ENCODE measurements at places on chromosomes 16 and 17. TPM values are rescaled to one million over a fixed set of nuclear protein-coding genes. Genes with fewer than 3 reads are reported as not detected.

The DRC3 gene
- 3.6 TPM for total RNA-seq

The MYH8 gene
- total RNA-seq, result not detected

DNA sequence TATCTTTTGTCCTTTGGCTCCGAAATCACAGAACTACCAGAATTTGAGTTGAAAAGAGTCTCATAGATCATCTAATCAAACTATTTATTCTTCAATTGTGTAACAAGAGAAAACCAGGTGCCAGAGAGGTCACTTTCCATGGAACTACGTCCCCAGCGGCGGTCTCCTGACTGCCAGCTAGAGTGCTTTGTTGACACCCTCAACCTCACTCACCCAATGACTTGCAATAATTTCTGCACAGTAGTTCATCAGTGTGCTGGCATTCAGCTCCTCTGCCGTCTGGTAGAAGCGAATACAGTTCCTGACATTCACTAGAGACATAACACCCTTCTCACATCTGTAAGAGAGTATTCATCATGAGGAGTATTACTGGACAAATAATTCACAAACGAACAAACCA, 54.2 kb downstream of the ANKFY1 start:
- no peak for DNase-seq

DNA sequence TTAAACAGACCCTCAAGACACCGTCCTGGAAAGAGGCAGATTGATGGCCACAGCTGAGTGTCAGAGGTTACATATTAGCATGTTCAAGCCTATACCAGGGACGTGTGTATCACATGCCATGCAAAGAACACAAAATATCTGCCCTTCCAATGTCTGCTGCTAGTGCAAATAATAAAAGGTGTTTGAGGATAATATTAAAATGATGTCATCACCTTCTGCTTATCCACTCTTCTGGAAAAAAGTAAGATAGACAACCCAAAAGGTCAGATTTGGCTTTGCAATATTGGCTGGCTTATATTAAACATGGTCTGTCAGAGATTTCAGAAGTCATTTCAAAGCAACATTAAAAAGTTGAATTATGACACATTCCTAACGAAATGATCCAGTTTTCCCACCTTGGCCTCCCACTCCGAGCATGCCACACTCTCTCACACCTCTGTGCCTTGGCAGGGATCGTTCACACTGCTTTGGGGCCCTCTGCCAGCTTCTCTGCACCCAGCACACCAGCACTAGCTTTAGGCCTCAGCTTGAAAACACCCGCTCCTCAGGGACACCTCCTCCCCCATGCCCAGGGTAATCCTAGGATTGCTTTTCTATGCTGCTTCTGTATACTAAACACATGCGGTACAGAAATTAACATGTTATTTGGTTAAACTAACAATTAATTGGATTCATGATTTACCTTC, 248.2 kb downstream of the NTN1 start:
- no peak for DNase-seq

DNA sequence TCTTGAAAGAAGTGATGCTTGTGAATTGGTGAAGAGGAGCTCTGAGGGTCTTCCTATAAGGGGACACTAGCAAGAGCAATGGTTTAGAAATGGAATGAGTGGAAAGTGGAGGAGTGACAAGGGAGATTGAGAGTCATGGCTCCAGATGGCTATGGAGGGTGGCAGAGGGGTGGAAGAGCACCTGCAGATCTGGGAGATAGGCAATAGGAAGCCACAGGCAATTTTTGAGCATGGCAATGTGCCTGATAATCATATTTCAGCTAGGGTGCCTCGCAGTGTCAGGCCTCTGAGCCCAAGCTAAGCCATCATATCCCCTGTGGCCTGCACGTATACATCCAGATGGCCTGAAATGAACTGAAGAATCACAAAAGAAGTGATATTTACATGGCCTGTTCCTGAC, 21.5 kb downstream of the RGS9 start:
- DNase-seq, result no peak

DNA sequence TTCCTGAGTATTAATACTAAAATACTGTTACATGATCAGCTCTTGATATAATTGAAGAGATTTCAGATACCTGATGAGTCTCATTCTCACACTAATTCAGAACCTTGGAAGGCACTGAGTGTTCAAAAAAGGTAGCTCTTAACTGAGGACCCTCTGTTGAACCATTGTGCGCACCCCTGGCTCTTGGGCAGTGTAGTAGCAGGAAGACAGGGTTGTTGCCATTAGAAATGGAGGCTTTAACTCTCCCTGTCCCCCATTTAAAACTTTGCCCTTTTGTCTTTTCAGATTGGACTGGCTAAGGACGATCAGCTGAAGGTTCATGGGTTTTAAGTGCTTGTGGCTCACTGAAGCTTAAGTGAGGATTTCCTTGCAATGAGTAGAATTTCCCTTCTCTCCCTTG, 1.8 kb downstream of the EIF1 start:
- no peak for DNase-seq

GRCh38 chr16:57862698-57863433, 60.6 kb upstream of the KIFC3 start:
- no peak for DNase-seq

DNA sequence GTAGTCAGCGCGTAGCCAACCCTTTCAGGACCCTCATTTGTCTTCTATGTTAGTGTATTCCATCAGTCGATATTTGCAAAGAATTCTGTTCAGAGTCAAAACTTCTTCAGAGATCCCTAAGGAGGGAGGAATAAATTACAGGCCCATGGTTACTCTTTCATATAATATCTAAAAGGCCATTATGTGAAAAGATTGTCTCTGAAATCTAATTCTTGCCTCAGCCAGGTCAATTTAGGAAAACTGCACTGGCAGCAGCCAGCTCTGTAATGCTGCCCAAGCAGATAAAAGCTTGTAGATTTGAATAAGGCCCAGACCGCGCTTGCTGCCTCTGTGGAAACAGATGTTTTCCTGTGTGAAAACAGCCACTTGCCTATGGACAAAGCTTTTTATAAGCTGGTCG, 379.8 kb downstream of the CNTNAP4 start:
- no peak for DNase-seq

DNA sequence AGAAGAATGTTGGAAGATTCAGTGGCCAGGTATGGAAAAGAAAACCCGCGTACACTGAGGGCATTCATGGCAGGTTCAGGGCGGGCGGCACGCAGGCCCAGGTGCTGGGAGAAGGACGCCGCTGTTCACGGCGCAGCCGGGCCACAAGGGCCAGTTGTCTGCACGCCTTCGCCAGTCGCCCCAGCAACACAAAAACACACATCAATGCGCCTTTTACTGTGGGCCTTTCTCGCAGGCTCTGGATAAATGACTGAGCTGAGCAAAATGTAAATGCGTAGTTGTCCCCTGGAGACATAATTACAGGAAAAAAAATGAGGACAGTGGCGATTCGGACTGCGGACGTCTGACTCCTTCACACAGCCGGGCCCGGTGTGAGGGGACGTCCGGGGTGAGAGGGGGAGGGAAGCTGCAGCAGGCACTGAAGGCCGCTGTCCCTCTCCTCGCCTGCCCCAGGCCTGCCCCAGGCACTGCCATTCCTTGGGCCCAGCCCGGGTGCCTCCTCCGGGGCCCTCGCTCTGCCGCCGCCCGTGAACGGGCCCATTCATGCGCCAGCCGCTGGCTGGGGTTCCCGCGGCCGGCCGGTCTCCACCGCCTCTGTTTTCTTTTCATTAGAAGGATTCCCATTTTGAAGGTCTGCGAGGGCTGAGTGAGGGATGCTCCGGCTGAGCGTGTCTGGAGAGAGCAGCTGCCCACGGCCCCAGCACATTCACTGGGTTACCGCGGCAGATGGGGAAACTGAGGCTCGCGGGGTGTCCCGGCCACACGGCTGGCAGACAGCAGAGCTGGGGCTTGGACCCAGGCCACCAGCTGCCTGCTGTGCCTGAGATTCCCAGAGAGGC, 6.5 kb upstream of the ZNF469 start:
- no peak for DNase-seq

DNA sequence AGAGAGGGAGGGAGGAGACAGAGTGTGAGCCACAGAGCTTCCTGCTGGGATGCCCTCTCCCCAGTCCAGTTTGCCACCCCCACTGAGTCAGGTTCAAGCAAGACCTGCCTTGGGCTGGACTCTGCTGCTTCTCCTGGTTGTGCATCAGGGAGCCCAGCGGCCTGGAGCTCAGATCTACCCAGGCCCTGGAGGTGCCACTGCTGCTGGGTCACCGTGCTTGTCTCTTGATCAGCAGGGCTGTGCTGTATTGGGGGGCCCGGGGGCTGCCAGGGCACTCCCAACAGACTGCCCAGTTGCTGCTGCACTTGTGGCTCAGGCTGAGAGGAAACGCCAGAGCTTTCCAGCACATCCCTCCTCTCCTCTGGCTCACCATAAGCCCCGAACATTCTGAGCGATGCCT, 8.9 kb downstream of the TLE7 start:
- no peak for DNase-seq

DNA sequence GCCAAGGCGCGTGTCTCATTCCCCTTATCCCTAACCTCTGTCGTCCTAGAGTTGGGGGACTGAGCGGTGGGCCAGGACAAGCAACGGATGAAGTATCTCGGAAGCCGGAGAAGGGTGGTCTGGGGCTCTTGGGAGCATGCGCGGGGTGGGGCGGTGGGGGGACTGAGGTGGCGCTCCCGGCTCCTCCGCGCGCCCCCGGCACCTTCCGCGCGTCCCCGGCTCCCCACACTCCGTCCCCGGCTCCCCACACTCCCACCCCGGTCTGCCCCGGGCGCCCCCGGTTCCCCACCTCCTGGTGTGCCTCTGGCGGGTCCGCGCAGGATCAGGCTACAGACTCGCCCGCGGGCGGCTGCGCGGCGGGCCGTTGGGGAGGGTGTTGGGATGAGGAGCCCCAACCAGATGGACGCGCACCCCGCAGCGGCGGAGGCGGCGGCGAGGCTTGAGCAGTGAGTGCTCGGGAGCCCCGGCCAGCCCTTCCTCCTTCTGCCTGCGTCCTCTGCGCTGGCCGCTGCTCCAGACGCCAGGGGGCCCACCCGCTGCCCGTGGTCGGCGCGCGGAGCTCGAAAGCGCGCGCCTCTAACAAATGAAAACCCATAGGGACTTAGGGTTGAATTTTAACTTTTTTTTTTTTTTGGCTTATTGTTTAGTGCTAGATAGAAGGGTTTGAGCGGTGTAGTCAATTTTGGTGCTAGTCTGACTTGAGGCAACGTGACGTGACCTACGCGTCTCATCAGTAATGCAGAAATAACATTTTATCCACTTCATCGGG, 5.6 kb upstream of the CRYM start:
- DNase-seq, result no peak

DNA sequence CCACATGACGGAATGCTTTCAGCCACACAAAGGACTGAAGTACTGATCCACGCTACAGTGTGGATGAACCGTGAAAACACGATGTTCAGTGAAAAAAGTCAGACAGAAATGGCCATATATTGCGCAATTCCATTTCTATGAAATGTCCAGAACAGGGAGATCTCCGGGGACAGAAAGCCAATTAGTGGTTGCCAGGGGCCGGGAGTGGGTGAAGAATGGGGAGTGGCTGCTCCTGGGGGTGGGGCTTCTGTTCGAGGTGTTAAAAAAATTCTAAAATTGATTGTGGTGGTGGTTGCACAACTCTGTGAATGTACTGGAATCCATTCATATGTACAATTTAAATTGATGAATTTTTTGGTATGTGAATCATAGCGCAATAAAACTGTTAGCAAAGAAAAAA, 154.8 kb upstream of the HSBP1 start:
- DNase-seq, result no peak

DNA sequence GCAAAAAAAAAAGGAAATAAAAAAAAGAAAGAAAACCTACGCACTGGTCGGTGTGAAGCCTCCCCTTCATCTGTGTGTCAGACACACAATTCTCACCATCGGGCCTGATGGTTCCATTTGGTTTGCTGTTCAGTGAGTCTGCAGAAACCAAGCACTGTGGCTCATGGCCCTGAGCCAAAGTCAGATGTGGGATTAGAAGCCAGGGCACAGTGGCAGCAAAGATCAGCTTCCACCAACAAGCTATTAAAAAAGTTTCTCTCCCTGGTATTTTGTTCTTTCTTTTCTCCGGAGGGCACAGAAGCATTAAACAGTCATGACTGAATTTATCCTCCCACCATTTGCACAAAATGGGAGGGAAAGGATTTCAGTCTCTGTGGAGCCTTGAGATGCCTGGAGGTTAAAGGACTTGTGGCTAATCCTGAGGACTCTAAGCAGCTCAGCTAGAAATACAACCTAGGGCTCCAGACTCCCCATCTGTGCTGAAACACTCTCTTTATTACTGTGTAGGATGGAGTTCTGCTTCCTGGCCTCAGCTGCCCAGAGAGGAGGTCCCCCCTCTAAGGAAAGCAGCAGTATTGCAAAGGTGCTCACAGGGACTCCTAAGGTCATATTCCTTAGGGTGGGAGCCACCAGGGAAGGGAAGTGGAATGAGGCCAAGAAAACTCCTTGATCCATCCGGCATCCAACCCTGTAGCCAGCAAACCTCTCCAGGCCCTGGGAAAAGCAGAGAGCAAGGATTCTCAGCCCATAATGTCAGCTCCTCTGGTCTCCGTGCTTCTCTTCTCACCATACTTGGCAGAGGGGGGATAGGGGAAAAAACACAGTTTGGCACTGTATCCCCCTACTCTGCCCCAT, 28.2 kb downstream of the SLC39A11 start:
- no peak for DNase-seq

DNA sequence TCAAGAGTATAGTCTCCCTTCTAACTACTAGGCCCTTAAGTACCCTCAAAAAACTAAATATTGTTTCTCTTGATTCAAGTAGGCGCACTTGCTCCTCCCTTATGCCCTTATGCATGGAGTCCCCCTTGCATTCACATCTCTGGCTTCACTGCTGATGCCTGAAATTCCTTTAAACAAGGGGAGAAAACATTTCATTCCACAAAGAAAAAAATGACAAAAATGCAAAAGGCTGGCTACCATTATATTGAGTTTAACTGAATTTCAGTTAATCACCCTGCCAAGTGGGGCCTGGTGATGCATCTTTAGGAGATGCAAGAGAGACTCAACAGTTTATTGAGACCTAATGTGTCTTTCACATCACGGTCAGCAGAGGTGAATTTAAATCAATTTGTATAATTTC, 35.6 kb downstream of the CRLF3 start:
- no peak for DNase-seq

DNA sequence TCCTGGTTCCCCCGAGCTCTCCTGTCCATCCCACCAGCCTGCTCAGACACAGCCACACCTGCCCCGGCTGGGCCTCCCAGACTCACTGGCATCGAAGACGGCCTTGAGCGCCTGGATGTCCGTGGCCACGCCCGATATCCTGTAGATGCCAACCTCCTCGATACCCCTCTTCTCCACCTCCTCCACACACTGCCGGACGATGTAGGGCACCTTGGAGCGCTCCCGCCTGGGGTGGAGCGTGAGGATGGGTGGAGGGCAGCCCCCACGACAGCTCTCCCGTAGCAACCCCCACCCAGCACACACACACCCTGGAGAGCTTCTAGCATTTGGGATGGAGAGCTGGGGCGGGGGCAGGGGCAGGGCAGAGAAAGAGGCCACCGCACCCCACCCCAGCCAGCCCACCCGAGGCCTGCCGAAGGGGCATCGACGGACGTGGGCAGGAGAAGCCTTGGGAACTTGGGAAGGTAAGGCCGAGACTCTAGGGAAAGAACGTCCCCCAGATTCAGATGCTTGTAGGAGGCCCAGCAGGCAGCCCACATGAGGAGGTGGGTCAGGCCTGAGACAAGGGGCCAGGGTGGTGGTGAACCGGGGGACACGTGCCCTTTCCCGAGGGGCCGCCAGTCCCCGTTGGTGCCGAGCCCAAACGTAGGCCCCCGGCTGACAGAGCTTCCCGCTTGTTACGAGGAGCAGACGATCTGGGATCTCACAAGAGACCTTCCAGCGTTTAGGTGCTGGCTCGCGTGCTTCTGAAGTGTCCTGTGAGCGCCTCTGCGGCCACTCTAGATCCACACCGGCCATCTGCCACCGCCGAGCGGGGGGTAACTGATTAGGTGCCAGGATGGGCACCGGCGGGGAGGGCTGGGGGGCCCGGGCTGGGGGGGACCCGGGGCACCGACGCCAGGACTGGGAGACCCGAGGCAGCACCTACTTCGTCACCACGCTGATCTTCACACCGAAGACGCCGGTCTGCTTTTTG, 15.1 kb downstream of the TIMM22 start:
- DNase-seq, result no peak

Measured in Panc1 (cell line).